AG08396 (cell line): ENCODE measurements at places on chromosomes 4 and X.

- DNase-seq, result no peak
Observed at GRCh38 chr4:41787931-41788330, 39.4 kb upstream of the PHOX2B start.

GRCh38 chr4:60724623-60725022 lies 475.5 kb upstream of the ADGRL3 start:
- peak; percentile 58 for DNase-seq

DNA sequence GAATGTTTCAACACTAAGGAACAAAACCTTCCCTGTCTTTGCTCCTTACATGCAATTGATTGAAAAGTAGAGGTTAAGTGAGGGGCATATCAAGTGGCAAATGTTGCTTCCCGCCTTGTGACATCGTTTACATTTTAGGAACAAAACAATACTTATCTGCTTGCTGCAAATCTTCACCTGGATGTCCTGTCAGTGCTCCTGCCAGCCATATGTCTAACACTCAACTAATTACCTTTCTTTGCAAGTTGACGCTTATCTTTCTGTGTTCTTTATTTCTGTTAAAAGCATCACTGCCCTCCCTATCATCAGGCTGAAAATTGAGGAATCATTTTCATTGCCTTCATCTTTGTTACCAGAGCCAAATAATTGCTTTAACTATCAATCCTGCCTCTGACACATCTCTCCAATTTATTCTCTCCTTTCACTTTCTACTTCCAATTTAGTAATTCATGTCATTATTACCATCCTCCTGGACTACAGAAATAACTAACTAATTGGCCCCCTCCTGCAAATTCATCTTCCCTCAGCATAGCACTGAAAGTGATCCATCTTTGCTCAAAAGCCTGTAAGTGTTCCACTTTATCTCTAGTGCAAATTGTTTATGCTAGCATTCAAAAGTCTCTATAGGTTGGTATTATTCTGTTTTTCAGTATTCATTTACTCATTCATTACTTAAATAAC lies 298.7 kb upstream of the ATOH1 start:
- no peak for DNase-seq

DNA sequence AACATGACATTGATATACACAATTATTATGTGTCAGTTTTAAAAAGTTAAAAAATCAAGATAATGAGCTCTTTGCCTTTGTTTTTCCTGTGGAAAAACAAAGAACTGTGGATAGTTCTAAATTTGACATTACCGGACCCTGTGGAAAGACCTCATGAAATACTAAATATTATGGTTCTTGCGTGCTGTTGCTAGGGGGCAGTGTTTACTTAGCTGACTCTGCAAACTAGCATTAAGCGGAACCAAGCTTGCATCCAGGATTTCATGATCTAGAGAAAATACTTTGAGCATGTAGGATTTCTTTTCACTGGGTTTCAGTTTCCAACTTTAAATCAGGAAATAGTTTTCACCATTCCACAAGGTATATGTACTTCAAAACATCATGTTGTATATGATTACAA lies 33.6 kb downstream of the CLCN4 start:
- DNase-seq, result peak; percentile 36

- no peak for DNase-seq
Observed at GRCh38 chrX:66914080-66914479, 275.2 kb upstream of the EDA2R start.

DNA sequence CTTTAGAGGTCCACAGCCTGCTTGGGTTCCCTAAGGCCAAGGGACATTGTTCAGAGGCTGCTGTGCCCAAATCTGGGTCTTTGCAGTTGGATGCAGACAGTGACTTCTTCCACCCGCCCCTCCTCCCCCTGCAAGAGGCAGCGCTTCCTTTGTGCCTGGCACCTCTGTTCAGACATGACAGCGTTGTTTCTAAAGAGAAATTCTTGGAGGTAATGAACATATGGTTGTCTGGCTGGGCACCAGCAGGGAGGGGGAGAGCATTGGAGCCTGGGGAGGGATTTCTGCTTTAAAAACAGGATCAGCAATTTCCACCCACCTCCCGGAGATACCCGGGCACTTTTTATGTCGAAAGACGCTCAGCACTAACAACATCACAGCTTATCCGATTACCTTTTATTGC lies 51.5 kb downstream of the PSAPL1 start:
- DNase-seq, result no peak

DNA sequence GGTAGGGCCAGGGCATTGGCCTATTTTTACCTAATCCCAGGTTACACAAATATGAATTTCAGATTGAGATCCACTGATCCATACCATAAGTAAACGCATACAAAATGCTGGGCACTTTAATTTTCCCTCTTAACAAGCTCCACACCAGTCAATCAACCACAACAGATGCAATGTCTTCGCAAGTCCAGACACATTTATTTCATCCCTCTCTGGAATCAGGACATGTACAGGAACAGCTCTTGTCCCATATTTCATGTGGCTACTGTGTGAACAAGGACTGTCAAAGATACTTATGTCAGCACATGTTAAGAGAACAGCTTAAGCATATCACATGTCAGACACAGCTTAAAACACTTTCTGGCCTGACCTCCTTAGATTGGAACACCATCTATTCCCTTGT lies 145.9 kb downstream of the PPP3CA start:
- no peak for DNase-seq

GRCh38 chrX:139008185-139008584 lies 296.7 kb upstream of the FGF13 start:
- no peak for DNase-seq

DNA sequence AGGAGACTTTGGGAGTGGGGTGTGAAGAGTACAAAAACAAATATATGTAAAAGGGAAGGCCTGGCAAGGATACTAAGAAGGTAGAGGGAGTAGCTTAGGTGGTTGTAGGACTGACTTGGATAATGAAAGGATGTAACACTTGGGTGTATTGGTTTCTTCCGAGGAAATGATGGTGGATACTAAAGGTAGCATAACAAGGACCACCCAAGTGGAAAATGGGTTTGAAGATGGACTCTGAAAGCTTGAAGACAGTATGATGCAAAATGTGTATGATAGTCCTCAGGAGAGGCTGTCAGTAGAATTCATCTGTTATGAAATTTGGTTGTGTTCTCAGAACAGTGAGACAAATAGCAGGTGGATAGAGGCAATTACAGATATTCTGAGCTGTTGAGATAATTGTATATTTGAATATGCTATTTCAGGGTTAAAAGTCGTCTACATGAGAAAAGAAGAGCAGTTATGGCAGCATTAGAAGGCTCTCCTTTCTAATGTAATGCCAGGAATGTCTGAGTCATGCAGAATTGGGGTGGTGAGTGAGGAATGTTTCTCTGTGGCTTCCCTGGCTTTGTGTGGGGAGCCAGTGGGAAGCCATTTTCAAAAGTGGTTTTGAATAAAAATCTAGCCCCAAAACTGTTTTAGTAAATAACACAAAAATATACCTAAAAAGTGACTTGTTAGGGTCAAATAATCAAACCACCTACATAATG lies 75.6 kb downstream of the FHIP1A start:
- DNase-seq, result peak; percentile 80

DNA sequence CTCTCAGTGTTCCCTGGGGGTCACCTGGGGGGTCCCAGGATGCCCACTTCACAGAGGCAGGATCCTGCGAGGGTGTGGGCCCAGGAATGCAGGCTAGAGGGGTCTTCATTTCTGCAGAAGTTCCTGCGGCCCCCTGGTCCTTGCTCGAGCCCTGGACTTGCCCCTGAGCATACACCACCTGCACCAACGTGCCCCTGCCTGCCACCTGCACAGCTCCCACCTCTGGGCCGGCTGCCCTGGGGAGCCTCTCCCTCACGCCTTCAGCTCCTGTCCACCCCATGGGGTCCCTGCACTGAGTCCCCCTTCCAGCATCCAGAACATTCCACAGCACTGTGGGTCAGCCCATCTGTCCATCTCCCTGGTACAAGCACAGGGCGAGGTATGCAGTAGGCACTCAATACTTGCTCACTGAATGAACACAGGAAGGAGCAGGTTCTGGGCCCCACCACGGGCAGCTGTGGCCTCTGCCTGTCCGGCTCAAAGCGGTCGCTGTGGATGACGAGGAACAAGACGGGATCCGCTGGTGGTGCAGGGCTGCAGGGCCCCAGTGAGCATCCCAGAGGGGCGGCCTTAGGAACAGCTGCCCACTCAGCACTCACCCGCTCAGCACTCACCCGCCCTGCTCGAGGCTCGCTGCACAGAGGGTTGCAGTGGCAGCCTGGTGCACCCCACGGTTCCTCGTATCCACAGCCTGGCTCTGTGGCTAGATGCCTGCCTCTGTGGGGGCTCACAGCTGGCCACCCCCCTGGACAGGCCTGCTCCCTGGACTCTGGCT lies 70.5 kb upstream of the MXD4 start:
- DNase-seq, result no peak

GRCh38 chr4:22477136-22477812 lies 38.6 kb downstream of the ADGRA3 start:
- no peak for DNase-seq

GRCh38 chr4:161419822-161420221 lies 744.0 kb downstream of the FSTL5 start:
- no peak for DNase-seq

GRCh38 chr4:184755278-184755677 lies 21.4 kb upstream of the CENPU start:
- no peak for DNase-seq

DNA sequence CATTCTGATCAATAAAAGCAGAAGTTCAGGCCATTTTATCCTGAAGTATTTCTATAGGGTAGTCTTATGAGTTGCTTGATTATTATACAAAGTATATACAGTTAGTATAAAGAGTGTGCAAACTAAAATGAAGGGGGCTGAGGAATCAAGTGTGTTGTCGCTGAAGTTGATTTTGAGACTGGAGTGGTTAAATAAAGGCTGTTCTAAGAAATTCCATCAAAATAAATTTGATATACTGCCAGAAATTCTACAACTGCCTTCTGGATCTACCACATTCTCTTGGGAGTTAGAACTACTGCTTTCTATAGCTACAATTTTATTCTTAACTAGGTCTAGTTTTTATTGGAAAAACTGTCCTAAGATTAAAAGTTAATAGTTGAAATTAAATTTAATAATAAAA lies 12.4 kb downstream of the EDNRA start:
- no peak for DNase-seq

DNA sequence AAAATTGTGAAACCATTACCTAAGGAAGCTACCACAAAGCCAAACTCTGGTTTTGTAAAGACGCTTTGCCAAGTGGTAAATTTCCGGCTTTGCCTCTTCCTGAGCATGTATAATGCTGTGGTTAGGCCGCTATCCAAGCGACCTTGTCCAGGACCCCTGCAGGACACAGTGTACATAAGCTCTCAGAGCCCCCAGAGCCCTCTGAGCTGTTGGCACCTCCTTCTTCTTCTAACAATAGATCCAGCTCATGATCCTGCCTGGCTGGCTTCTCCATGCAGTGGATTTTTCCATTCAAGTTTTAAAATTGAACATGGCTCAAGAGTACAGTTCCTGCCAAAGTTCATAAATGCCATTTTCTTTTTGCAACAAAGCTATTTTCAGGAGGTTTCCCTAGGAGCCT lies 326.7 kb downstream of the MAPK10 start:
- no peak for DNase-seq

DNA sequence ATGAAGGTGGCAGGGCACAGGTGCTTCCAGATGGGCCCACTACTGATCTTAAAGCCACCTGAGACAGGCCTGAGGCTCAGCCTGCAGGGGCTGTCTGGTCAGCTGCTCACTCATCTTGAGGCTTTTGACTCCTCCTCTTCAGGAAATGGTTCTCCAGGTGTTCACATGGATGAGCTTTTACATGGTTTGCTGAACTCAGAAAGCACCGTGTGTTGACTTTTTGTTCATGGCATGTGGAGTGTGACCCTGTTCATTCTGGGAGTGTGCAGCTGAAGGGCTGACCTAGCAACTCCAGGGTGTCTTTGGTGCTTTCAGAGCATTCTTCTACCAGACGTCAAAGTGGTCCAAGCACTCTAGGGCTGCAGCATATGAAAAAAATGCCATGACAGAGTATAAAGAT lies 111.1 kb downstream of the CCNG2 start:
- DNase-seq, result no peak

GRCh38 chr4:145278341-145279121 lies 98.1 kb upstream of the OTUD4 start:
- DNase-seq, result no peak

DNA sequence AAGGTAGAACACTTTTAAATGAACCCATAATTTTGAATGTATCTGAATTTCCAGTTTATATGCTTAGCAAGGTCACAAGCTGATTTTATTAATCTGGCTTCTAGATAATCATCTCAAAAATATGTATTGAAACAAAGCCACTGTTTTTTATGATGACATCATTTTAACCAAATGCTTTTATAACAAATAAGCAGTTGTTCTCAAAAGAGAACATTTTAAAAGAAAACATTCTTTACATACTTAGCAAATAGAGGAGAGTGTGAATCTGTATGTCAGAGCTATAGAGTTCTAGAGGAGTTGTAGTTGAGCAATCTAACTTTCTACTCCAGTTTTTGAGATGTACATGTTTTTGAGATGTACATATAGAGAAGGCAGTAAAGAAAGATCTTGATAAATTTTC lies 42.5 kb downstream of the LAMP2 start:
- DNase-seq, result no peak

DNA sequence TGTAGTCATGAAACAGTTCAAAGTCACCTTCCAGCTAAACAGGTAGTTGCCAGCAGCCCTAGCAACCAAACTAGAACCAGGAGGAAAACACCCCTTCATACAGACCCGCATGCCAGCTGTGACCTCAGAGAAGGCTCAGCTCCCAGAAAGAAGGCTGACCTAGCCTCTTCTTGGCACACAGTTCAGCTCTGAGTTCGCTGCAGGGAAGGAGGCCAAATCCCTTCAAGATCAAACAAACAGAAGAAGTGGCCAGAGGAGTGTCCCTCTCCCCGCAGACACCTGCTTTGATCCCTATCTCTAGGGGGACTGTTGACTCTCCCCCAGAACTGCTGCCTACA lies 56.0 kb downstream of the HADH start:
- peak; percentile 33 for DNase-seq

DNA sequence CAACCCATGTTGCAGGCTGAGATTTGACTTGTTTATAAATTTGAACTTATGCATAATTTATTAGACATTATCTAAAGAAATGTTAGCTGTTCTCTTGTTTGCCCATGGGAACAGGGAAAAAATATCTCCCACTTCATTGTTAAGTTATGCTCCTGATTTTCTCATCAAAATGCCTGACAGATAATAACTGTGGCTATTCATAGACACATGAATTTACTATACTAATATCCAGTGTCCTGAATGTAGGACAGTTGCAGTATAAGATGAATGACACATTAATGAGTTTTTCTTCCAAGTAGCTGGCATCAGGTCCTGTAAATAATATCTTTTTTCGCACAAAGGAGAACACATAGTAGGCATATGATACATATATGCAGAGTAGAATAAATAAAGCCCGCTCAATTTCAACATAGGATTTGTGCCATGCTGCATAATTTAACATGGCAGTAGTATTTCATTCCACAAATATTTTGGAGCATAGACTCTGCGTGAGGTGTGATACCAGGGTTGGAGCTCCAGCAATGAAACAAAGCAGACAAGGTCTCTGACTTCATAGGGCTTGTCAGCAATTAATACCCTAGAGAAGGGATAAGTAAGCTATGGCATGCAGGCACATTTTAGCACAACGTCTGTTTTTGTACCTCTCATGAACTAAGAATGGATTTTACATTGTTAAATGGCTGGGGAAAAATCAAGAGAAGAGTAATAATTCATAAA lies 40.4 kb upstream of the DDX53 start:
- DNase-seq, result no peak
